ENCODE measurements at places on chromosomes 12 and 14.
A peak's percentile ranks its signal among the peaks of the same experiment; 100 is the strongest.

- DNase-seq, result peak; percentile 87
Measured at GRCh38 chr14:52044791-52045522, 23.9 kb downstream of the NID2 start.

DNA sequence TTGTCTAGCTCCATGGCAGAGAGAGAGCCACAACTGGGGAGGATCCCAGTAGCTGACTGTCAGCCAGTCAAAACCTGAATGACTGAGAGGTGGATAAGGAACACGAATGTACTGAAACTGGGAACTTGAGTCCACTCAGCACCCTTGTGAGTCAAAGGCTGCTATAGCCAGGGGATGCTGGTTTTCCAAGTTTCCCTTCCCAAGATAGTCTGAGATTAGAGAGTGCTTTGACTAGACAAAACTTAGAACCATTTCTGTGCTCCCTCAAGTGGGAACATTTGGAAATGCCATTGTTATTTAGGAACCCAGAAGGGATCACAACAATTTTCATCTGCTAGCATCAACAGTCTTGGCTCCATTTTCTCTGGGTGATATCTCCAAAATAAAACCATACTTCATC, 4.0 kb downstream of the PRKAG1 start:
- peak; percentile 61 for DNase-seq

DNA sequence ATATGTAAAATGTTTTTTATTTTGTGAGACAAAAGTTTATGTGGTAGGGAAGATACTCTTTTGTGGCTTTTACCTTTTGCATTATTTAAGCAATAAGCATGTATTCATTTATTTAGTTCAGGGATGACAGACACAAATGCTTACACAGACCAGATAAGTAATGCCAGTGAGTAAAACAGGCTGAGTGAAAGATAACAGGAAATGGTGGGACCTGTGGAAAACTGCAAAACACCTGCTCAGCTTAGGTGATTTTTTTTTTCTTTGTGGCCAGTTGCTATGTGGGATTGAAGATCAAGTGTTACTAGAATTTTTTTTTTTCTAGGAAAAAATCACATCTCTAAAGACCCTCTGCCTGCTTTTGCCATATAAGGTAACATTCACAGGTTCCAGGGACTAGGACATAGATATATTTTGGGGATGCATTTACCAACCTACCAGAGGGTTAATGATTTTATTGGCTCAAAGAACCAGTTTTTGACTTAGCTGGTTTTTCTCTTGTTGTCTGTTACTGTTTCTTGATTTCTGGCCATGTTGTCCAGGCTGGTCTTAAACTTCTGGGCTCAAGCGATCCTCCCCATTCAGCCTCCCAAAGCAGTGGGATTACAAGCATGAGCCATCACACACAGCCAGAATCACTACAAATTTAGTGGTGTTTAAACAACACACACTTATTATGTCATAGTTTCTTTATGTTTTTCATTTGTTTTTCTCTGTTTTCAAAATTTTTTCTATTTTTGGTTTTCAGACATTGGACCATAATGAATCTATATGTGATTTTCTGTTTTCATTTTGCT, 9.8 kb downstream of the PSMA6 start:
- DNase-seq, result no peak

- no peak for DNase-seq
Measured at GRCh38 chr12:26022043-26022442, 63.6 kb downstream of the RASSF8 start.

- DNase-seq, result no peak
Measured at GRCh38 chr14:55180006-55180405, 11.4 kb downstream of the DLGAP5 start.

GRCh38 chr12:124020514-124020949, 47.5 kb downstream of the ZNF664 start:
- peak; percentile 44 for DNase-seq

GRCh38 chr12:42296503-42297109, 29.3 kb downstream of the ZCRB1 start:
- DNase-seq, result peak; percentile 26

- DNase-seq, result no peak
Measured at GRCh38 chr12:6154730-6155459, 30.4 kb upstream of the VWF start.

- DNase-seq, result no peak
Measured at GRCh38 chr12:241266-241665, 21.4 kb downstream of the SLC6A13 start.

DNA sequence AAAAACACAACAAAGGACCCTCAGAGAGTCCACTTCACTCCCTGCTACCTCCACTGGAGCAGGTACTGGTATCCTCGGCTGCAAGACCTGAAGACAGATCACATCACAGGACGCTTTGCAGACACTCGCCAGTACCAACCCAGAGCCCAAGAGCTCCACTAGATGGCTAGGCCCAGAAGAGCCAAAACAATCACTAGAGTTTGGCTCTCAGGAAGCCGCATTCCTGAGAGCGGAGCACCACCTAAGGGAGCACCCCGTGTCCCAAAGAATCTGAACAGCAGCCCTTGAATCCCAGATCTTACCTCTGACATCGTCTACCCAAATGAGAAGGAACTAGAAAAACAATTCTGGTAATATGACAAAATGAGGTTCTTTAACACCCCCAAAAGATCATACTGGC, 399.8 kb downstream of the RAD51B start:
- no peak for DNase-seq

DNA sequence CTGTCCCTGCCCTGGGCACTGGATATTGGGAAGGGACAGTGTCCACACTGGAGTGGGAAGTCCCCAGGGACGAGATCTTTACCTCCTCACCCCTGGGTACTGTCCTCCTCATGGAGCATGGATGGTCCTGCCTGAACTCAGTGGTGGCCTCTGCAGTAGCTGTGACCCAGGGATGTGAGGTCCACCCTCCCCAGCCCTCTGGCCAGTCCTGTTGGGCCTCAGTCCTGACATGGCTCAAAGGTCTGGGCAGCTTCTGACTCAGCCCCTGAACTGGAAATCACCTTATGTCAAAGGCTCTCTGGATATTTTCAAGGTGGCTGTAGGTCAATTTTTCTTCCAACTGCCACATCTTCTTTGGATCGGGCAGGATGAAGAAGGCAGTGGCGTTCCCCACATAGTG, 24.4 kb downstream of the SERPINA1 start:
- no peak for DNase-seq

- no peak for DNase-seq
Measured at GRCh38 chr12:13596714-13597113, 384.7 kb downstream of the GRIN2B start.

DNA sequence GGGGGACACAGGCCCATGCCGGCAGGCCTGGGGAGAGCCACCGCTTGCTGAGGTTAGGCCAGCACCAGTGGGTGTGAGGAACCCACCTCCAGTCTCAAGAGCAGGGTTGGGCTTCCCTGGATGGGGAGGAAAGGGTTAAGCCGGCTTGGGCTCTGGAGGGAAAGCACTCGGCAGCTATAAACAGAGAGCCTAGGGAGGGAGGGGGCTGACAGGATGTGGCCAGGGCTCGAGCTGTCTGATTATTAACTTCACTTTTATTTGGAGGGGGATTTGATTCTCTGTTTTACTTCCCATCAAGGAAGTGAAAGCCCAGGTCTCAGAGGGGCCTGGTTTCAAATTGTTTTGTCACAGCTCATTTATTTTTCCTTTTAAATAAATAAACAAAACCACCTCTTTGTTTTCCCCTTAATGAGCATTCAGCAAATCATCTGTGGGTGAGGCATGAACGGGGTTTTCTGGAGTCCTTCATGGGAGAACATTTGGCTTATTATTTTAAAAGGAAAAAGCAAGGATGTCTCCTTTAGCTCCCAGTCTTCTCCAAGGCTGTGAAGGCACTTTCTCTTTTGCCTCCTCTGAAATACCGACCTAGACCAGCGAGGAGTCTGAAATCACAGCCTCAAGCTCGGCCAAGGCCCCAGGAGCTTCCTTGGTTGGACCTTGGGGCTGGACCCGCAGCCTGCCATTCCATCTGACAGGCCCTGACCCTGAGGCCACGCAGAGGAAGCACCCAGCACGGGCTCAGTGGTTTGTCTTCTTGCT, 21.9 kb upstream of the ZFP36L1 start:
- peak; percentile 73 for DNase-seq

- DNase-seq, result no peak
Measured at GRCh38 chr12:125160281-125160955, 95.2 kb downstream of the AACS start.

DNA sequence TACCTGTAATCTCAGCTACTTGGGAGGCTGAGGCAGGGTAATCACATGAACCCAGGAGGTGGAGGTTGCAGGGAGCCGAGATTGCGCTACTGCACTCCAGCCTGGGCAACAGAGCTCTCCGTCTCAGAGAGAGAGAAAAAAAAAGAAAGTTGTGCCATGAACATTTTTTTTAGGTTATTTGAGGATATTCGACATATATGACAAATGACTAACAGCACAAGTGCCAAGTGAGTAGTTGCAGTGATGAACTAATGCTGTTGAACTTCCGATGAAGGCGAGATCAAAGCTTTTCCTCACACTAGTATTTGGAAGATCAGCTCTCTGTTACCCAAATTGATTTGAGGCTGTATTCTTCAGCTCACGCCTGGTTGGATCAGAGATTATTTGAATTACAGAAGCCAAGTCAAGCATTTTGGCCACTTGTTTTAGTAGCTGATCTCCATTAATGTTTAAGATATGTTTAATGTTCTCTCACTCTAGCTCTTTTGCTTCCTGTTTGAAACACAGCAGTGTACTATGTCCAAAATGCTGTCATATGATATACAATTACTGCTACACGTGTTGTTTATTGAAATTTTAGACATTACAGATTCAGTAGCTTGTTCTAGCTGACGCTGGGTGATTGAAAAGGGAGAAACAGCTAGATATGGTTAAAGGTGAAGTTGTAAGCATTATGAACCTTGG, 43.4 kb downstream of the WDR20 start:
- DNase-seq, result peak; percentile 27

- peak; percentile 76 for DNase-seq
Measured at GRCh38 chr14:64721391-64721791, 17.2 kb downstream of the PLEKHG3 start.

DNA sequence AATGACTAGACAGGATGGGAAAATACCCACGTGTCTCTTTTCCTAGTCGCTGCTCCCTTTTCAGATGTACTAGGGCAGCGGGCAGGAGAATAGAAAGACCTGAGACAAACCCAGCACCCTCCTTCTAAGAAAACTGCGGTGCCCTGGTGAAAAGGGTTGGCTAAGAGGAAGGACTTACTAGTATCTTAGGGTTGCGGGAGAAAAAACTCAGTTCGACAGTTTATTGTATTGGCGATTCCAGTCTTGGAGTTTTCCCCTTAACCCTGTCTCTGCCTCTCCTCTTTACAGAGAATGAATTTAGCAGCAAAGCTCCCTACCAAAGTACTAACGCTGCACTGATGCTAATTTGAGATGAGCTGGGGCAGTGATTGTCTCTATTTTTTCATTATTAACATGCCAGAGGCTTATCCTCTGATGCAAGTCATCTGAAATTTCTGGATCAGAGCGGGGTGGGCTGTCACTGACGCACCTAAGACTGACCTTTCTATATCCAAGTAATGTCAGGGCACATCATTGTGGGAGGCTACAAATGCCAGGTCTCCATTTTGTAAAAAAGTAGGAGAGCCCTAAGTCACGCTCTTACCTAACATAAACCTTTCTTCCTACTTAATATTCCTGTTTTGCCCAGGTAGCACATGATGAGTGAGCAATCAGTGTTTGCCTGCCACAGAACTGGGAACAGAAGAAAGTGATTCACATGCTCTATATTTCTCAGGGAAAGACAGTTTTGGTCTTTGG, 916 bp upstream of the PAWR start:
- DNase-seq, result peak; percentile 68

- DNase-seq, result no peak
Measured at GRCh38 chr12:50533971-50534370, 29.2 kb downstream of the DIP2B start.

DNA sequence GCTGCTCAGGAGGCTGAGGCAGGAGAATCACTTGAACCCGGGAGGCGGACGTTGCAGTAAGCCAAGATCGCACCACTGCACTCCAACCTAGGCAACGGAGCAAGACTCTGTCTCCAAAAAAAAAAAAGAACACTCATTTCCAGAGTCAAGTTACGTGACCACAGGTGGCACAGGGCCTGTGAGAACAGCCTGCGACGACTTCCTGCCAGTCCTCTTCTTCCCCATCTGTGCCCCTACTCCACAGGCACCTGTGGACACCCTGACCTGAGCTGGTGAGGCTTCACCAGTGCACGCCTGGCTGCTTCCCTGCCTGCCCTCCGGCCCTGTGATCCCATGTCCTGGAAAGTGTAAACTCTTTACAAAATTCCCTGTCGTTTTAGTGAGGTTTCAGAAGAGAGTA, 77.7 kb downstream of the PPP2R5C start:
- DNase-seq, result no peak

DNA sequence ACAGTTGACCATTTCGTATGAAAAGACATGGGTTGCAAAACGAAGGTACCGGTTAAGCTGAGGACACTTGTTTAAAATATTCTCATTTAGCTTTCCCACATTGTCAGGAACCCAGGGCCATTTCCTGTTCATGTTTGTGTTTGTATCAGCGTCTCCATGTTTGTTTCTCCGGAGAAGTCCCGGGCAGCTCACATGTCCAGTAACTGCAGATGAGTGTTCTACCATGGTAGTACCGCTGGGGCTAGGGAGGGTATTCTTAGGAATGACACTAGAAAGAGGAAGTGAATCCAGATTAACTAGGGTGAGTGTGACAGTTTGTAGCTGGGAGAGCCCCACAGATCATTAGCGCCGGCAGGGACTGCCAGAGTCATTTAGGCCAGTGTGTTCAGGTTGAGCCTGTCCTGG, 50.0 kb upstream of the EVL start:
- peak; percentile 56 for DNase-seq

DNA sequence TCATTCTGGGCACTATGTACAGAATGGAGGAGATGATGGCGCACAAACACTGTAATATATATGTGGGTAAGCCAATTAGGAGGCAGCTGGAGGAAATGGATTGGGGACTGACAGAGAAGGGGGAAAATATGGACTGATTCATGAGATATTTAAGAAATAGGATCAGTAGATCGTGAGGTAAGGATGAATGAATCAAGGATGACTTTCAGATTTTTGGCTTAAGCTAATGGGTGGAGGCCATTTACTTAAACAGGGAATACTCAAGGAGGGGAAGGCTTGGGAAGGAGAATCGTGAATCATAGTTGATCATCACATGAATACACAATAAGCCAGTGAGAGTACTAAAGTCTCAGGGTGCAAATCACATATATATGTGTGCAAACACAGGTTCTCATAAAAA, 11.2 kb upstream of the GNPNAT1 start:
- no peak for DNase-seq

GRCh38 chr12:916240-916639, 33.3 kb downstream of the RAD52 start:
- no peak for DNase-seq

GRCh38 chr12:57385586-57385985, 45.3 kb downstream of the R3HDM2 start:
- no peak for DNase-seq

- peak; percentile 91 for DNase-seq
Measured at GRCh38 chr14:22200977-22201605, 387.9 kb downstream of the DAD1 start.

- DNase-seq, result peak; percentile 17
Measured at GRCh38 chr12:67625004-67625403, 23.5 kb upstream of the DYRK2 start.

Data from choroid plexus epithelial cell (primary cell).